Liver (tissue), 10 donors: ENCODE measurements at places on chromosomes 16 and 17.

- peaks cover 7% of the 10 kb centered on the region for H3K4me1 ChIP-seq
- no peak overlapping the region for H3K27ac ChIP-seq
- DNase-seq: no peak
- H3K4me3 ChIP-seq: no peak overlapping the region
These were observed 3.9 kb upstream of the EXOC7 start for GRCh38 chr17:76107509-76107908.

DNA sequence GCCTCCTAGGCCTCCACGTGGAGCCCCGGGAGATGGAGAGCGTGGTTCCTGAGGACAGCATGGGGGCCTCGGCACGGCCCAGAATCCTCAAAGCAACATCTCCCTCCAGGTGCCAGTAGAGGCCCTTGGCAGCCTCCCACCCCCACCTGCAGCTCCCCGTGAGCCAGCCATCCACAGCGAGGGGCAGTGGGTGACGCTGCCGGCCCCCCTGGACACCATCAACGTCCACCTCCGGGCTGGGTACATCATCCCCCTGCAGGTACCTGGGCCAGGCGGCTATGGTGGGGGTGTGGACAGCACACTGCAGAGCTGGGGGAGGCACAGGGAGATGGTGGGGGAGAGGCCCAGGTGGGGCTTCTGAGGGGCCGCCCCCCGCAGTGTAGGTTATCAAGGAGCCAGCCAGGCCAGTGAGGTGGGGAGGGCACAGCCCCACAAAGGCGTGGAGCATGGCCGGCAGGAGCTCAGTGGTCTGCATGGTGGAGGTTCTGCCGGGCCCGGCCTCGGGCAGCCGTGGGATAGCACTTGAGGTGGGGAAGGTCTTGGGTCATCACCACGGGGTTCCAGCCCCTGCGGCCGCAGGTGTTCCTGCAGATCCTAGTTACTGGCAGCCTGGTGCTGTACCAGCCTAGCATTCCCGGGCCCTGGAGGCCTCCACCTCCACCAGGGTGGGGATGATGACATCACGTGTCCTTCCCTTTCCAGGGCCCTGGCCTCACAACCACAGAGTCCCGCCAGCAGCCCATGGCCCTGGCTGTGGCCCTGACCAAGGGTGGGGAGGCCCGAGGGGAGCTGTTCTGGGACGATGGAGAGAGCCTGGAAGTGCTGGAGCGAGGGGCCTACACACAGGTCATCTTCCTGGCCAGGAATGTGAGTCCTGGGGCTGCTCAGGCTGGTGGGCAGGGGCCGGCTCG is 16.4 kb downstream of the GAA start:
- H3K4me3 ChIP-seq: no peak overlapping the region
- DNase-seq: no peak
- no peaks in the 10 kb centered on the region for H3K4me1 ChIP-seq
- no peaks in the 10 kb centered on the region for H3K27me3 ChIP-seq

DNA sequence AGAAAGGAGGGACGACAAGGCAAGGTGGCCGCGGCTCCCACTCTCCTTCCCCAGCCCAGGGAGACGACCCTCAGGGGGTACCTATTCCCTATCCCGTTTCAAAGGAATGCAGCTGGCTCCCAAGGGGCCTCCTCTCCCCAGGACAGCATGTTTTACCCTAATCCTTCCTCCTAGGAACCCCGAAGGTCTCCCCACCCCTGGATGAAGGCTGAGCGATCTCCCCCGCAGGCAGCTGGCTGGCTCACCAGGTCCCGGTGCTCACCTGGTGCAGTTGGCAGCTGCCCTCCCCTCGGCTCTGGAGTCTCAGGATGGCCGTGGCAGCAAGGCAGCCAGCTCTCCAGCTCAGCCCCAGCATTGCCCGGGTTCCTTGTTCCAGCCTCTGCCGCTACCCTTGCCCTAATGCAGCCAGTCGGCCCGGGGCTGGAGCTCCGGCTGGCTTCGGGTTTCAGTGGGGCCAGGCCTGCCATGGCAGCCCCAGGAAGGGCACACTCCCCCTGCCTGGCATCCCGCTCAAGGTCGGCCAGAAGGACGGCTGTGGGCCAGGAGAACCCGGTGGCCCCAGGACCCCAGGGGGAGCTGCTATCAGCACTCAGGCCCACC is 4.6 kb downstream of the CLUH start:
- peaks cover 5% of the 10 kb centered on the region for H3K36me3 ChIP-seq
- peaks cover 70% of the 10 kb centered on the region for H3K4me1 ChIP-seq
- no peak overlapping the region for H3K4me3 ChIP-seq
- peak overlapping the region; percentile 26 for H3K27ac ChIP-seq
- no peaks in the 10 kb centered on the region for H3K27me3 ChIP-seq

DNA sequence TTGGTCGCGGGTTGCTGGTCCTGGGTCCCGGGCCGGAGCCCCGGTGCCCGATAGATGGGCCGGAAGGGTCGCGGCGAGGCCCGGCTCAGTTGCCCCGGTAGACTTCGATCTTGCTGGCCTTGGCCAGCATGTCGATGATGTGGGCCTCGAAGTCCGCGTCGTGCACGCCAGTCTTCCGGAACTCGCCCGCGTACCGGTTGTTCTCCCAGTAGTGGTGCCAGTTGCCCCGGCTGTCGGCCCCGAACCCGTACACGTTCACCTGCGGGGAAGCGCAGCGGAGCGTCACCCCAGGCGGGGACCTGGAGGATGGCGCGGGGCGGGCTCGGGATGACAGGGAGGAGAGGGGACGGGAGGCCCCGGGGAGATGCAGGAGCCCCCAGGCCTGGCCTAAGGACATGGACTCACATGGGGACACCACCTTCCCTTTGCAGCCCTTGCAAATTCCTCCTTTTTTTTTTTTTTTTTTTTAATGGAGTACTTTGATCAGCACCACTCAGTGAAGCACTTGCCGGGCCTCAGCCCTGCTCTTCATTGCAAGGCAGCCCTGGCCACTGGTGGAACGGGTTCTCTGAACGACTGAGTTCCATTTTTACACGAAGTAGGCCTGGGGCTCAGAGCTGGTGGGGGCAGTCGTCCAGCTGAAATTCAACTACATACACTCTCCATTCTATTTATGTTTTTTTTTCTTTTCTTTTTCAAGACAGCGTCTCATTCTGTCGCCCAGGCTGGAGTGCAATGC is 35.1 kb downstream of the DDX19A start:
- H3K27me3 ChIP-seq: no peaks in the 10 kb centered on the region
- H3K4me1 ChIP-seq: peaks cover 5% of the 10 kb centered on the region
- peak overlapping the region; percentile 73 for H3K4me3 ChIP-seq
- peak overlapping the region; percentile 59 for H3K27ac ChIP-seq
- no peak for DNase-seq

GRCh38 chr16:11539641-11540050 is 47.1 kb downstream of the LITAF start:
- no peak overlapping the region for H3K4me3 ChIP-seq
- DNase-seq: no peak
- no peaks in the 10 kb centered on the region for H3K36me3 ChIP-seq
- H3K4me1 ChIP-seq: peaks cover 8% of the 10 kb centered on the region
- no peak overlapping the region for H3K27ac ChIP-seq

GRCh38 chr17:73184136-73184993 is 8.5 kb upstream of the COG1 start:
- no peaks in the 10 kb centered on the region for H3K27me3 ChIP-seq
- no peak overlapping the region for H3K4me3 ChIP-seq
- H3K36me3 ChIP-seq: no peaks in the 10 kb centered on the region
- no peak for DNase-seq

DNA sequence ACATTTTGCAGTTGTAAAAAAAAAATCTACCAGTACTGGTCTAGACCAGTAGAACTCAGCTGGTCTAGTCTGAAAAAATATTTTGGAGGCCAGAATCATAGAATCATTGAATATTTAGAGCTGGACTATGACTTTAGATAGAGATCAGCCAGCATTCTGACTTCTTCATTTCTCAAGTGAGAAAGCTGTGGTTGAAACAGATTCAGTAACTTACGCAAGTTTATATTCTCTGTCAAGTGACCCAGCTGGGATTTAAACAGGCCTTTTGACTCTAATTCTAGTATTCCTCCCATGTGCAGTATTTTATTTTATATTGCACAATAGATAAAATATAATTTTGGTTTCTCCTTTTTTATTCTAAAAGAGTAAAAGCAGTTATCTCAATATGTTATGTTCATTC is 4.9 kb downstream of the TNRC6A start:
- no peak for DNase-seq
- H3K27ac ChIP-seq: no peak overlapping the region
- H3K36me3 ChIP-seq: peaks cover 4% of the 10 kb centered on the region
- H3K4me1 ChIP-seq: peaks cover 80% of the 10 kb centered on the region
- H3K4me3 ChIP-seq: no peak overlapping the region

- H3K36me3 ChIP-seq: no peaks in the 10 kb centered on the region
- H3K27me3 ChIP-seq: peaks cover 6% of the 10 kb centered on the region
- H3K27ac ChIP-seq: no peak overlapping the region
- H3K4me1 ChIP-seq: no peaks in the 10 kb centered on the region
- DNase-seq: no peak
These were observed 14.5 kb downstream of the KIF19 start for GRCh38 chr17:74340470-74341023.

DNA sequence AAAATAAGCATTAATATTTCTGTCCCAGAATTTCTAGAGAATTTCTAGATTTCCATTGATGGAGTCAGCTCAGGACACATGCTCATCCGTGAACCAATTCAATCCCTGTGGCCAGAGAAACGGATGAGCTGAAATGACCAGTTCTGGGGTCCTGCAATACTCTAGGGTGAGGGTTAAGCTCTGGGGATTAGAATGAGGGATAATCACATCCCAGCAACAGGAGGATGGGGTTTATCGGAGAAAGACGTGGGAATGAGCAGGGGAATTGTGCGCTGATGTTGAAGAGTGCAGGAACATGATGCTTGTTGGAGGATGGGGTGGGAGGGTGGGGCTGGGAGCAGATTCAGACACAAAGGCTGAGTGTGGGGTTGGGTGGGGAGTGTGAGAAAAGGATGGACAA is 64.1 kb downstream of the SLC5A11 start:
- H3K27me3 ChIP-seq: no peaks in the 10 kb centered on the region
- H3K36me3 ChIP-seq: no peaks in the 10 kb centered on the region
- no peaks in the 10 kb centered on the region for H3K4me1 ChIP-seq
- DNase-seq: no peak
- H3K27ac ChIP-seq: no peak overlapping the region

- peaks cover 10% of the 10 kb centered on the region for H3K4me1 ChIP-seq
- H3K4me3 ChIP-seq: no peak overlapping the region
- H3K36me3 ChIP-seq: peaks cover 46% of the 10 kb centered on the region
- H3K27me3 ChIP-seq: no peaks in the 10 kb centered on the region
- no peak for DNase-seq
These were observed 21.2 kb downstream of the PCTP start for GRCh38 chr17:55772086-55772485.

DNA sequence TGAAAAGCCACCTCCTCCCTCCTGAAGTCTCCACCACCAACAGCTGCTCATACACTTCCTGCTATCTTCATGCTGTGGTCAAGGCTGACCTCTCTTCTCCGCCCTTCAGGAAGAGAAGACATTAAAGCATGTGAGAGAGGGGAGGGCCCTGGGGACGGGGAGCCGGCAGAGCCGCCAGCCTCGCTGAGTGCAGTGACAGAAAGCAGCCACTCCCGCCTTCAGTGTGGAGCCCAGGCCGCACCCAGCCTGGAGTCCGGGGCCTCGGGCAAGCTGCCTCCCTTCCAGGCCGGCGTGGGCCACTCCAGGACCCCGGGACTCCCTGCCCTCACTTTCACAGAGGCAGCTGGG is 94.7 kb upstream of the TNRC6C start:
- H3K4me3 ChIP-seq: no peak overlapping the region
- no peaks in the 10 kb centered on the region for H3K4me1 ChIP-seq
- no peaks in the 10 kb centered on the region for H3K27me3 ChIP-seq
- no peak overlapping the region for H3K27ac ChIP-seq
- DNase-seq: no peak
- H3K36me3 ChIP-seq: no peaks in the 10 kb centered on the region

DNA sequence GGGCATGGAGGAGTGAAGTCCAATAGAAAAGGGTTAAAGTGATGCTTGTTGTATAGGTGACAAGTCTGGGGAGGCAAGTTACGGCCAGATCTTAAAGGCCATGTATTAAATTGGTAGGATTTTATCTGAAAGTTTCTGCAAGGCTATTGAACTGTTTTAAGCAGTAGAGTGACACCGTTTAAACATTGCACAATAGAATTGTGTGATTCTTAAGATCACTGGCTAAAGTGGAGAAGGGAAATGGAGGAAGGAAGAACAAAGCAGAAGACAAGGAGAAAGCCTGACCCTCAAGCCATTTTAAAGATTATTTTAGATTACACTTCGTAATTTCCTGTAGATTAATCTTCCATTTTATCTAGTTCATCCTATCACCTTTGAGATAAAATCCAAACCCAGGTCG is 5.6 kb upstream of the MPHOSPH6 start:
- H3K27me3 ChIP-seq: no peaks in the 10 kb centered on the region
- DNase-seq: no peak
- H3K4me3 ChIP-seq: no peak overlapping the region
- H3K27ac ChIP-seq: no peak overlapping the region

- H3K36me3 ChIP-seq: no peaks in the 10 kb centered on the region
- H3K4me1 ChIP-seq: peaks cover 8% of the 10 kb centered on the region
- H3K27me3 ChIP-seq: no peaks in the 10 kb centered on the region
- H3K4me3 ChIP-seq: no peak overlapping the region
- no peak overlapping the region for H3K27ac ChIP-seq
- DNase-seq: no peak
These were observed 19.3 kb upstream of the CA4 start for GRCh38 chr17:60130466-60130865.

GRCh38 chr17:78126895-78127238 is 1.7 kb downstream of the TMC6 start:
- H3K4me1 ChIP-seq: peaks cover 8% of the 10 kb centered on the region
- no peaks in the 10 kb centered on the region for H3K36me3 ChIP-seq
- no peaks in the 10 kb centered on the region for H3K27me3 ChIP-seq
- H3K4me3 ChIP-seq: no peak overlapping the region
- H3K27ac ChIP-seq: peak overlapping the region; percentile 80

- no peaks in the 10 kb centered on the region for H3K27me3 ChIP-seq
- no peak for DNase-seq
- no peaks in the 10 kb centered on the region for H3K36me3 ChIP-seq
- H3K4me1 ChIP-seq: no peaks in the 10 kb centered on the region
These were observed 8.3 kb downstream of the HID1 start for GRCh38 chr17:74964246-74964761.

- H3K4me1 ChIP-seq: no peaks in the 10 kb centered on the region
- no peak within 1 kb of the TSS for H3K27ac ChIP-seq
- no peak for DNase-seq
- H3K36me3 ChIP-seq: no peaks in the 10 kb centered on the region
- no peak within 1 kb of the TSS for H3K4me3 ChIP-seq
- no peaks in the 10 kb centered on the region for H3K27me3 ChIP-seq
These were observed at the start of gene CTRB2 for GRCh38 chr16:75206749-75207451. CTRB2 (minus strand) TSS chr16:75207161; CDS start chr16:75207141, 20 bp downstream.

DNA sequence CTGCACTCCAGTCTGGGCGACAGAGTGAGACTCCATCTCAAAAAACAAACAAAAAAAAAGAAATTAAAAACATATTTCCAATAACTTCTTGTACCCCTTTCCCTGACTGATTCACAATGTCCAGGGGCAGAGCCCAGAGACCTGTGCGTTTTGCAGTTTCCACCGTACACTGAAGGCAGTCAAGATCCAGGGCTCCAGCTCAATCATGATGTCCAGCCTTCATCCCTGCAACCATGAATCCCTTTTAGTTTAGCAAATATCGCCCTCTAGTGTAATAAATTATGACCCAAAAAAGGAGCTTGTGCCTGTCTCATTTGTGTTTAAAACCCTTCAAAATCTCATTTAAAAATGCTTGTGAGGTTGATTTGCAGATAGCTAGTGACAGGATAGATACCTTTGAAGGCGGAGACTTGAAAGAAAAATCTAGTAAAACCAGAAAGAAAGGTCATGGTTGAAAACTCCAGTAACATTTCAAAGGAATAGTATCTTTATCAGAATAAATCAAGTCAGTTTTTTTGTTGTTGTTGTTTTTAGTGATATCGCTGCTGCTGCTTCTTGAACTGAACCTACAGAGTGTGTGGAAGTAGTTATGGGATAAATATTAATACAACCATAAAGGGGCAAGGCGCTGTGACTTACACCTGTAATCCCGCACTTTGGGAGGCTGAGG is 3.7 kb upstream of the ERN1 start:
- H3K4me3 ChIP-seq: no peak overlapping the region
- peak overlapping the region; percentile 65 for H3K27ac ChIP-seq
- no peaks in the 10 kb centered on the region for H3K36me3 ChIP-seq
- no peaks in the 10 kb centered on the region for H3K27me3 ChIP-seq
- H3K4me1 ChIP-seq: peaks cover 11% of the 10 kb centered on the region
